ENCODE measurements at places on chromosomes 12 and 14.

DNA sequence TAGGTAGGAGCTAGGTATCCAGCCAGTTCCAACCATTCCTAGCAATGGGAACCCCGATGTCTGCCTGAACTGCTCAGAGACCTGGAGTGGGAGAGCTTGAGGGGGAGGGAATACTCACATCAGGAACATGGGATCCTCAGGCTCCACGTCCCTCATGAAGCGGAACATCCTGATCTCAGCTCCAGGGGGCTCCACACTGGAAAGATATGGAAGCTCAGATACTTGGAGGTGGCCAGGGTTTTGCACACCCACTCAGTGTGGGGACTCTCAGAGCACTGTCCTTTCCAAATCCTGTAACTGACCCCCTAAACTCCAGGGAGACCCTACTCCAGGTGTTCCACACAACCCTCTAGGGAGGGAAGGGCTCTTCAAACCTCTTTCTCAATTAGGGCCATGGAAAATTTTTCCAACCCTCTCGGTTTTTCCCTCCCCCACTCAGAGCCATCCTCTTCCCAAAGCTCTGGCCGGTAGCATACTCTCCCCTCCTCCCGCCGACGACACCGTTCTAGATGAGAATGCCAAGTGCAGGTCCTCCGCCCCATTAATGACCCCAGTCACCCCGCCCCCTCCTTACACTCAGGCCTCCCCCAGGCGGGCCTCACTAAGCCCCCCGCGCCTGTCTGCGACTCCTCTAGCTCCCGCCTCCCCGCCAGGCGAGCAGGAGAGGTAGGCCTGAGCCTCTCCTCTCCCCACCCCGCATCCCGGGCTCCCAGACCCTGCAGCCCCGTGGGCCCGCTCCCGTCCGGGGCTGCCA lies 597 bp downstream of the MLF2 start:
- DNase-seq = no peak

DNA sequence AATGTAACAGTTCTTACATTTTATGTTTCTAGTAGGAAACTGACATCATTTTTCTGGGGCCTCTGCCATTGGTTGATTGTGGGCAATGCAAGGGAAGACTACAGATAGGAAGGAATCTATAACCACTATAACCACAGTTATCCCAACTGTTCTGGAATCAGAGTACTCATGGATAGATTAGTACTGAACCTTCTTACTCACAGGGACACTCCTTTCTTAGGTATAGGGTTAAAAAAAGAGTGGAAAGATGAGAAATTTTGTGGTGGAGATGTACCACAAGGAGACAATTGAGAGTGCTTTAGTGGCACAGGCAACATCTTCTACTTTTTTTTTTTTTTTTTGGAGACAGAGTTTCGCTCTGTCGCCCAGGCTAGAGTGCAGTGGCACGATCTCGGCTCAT lies 21.0 kb downstream of the TMEM116 start:
- no peak for DNase-seq

DNA sequence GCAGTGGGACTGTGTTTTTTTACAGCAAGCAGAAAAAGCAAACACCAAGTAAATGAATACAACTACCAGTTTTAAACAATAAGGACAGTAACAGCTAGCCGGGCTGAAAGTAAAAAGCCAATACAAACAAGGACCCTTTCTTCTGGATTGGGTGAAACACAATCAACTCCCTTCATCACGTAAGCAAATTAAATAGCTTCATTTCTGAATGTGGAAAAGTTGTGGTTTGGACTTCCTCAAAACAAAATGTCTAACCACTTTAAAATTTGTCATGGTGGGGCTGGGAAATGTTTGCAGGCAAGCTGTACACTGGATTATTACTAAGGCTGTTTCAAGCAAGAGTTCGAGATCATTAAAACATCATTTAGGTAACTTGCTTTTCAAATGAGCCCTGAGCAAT lies 47.4 kb downstream of the TCHP start:
- no peak for DNase-seq

DNA sequence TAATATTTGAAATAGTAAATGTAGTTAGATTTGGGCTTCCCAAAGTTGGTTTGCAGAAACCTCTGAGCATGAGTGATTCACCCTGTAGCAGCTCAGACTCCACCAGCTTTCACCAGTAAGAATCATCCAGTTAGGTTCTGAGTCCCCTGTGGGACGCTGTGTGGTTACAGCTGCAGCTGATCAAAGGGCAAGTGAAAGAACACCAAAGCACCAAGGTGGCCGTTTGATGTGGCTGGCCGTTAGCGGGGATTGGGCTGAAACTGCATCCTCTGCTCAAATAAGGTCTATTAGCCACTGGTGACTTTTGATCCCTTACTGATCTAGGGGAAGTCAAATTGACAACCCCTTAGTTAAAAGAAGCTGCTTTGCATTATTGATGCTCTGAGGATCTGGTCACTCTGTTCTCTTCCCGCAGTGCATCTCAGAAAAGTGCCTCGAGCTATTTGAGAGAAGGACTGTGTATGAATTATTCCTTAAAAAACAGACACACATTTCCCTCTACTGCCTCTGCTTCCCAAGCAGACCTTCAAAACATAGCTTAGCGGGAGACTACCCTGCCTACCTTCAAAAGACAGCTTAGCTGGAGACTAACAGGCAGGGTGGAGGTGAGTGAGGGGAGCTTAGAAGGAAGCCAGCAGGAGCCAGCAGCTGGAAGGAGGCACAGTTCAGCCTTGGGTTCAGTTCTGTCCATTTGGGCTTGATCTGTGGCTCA lies 3.7 kb downstream of the ABHD12B start:
- no peak for DNase-seq

DNA sequence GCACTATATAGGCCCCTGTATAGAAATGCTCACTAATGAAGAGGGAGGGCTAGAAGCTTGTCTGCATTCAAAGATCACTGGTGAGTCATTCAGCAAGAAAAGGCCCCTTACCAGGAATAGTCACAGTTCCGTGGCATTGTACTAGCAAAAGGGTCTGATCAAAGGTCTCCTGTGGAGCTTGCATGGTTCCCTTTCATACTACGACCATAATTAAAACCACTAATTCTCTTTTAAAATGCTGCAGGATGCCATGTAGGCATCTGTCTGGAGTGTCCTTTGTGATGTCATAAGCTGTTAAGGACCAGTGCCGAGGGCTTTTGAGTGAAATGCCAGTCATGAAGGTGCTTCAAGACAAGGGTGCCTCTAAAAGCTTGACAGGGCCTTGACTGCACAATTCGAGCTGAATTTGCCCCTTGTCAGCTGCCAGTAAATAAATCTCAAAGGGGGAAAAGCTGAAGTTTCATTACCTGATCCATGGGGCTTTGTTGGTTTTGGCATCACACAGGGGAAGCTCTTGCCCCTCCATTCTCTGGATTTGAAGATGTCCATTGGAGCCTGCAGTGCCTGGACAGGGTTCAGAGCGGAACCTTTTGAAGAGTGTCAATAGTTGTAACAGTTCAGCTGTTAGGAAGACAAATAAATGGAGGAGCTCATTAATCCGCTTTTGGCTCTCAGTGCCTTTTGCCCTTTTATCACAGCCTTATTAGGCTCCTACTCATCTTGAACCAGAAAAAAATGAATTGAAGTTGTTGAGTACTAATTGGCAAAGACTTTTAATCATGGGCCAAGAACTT lies 69.1 kb downstream of the TMEM260 start:
- DNase-seq = no peak

GRCh38 chr14:92677087-92677668 lies 71.2 kb downstream of the LGMN start:
- no peak for DNase-seq

GRCh38 chr14:70183991-70184390 lies 4.8 kb downstream of the SLC8A3 start:
- no peak for DNase-seq

DNA sequence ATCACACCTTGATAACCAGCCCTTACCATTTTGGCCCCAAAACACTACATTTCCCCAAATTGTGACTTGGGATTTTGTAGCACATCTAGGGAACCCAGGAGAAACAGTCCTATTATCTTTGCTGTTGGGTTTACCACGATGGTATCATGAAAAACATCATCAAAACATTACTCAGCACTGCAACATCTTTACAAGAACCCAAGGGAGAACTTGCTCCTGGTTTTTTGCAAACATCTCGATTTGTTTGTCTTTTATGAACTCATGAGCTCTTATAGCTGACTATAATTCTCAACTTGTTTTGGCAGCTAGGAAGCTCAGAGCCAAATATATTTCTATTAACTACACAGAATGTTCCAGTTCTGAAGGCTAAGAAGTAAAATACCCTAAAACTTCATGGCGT lies 65.7 kb downstream of the TBX5 start:
- DNase-seq = no peak

- no peak for DNase-seq
These were observed 1.6 kb downstream of the PYM1 start for GRCh38 chr12:55925870-55926737.

- no peak for DNase-seq
These were observed 156.8 kb upstream of the ALG10B start for GRCh38 chr12:38159591-38160317.

DNA sequence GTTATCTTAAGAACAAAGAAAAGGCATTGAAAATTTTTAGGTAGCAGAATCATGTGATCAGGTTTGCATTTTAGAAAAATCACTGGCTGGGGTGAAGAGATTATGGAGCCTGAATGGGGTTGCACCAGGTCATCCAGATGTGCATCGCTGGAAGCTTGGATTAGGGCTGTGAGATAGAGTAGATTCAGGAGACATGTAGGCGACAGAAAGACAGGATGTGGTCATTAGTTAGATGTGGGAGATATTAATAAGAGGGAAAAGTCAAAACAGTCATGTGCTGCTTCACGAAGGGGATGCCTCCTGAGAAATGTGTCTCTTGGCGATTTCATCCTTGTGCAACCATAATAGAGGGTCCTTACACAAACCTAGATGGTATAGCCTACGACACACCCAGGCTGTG lies 25.1 kb downstream of the TEAD4 start:
- no peak for DNase-seq

- DNase-seq = peak; percentile 29
These were observed 790 bp downstream of the GTF2A1 start for GRCh38 chr14:81219759-81220579.

- DNase-seq = no peak
These were observed 322.2 kb upstream of the DIO3 start for GRCh38 chr14:101239065-101239464.

DNA sequence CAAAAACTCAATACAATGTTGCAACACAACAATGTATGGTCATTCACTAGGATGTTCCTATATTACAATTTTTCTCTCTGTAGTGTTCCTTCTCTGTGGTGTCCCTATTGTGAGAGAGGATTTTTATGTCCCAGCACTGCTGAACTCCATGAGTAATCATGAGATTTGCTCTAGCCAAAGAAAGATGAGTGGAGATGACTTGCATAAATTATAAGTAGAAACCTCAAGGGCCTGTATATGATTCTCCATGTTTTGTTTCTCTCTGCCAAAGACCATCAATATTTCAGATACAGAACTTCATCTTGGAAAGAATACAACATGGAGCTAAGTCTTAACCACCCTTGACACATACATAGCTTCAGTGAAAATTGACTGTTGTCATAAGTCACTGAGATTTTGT lies 579.1 kb downstream of the TMTC2 start:
- DNase-seq = no peak

DNA sequence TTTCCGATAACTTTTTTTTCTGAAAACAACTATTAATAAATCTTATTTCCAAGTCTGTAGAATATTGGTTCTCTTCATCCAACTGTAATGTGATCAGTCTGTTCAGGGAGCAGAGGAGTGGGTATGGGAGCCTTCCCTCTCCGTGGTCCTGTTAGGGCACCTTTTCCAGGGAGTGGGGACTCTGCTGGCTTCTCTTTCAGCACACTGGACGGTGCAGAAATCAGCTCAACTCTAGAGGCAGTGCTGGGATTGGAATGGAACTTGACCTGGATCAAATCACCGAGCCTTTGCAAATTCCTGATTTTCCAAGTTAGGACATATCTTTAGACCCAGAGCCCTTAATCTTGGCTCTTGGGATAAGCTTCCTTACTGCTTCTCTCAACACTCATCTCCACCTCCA lies 630.4 kb downstream of the DIO2 start:
- DNase-seq = no peak

- DNase-seq = no peak
These were observed 103.8 kb downstream of the OSBPL8 start for GRCh38 chr12:76455582-76456345.

GRCh38 chr12:1798641-1799020 lies 21.7 kb upstream of the LRTM2 start:
- DNase-seq = no peak

- no peak for DNase-seq
These were observed 27.3 kb upstream of the ST8SIA1 start for GRCh38 chr12:22361785-22362184.

- no peak for DNase-seq
These were observed 624 bp downstream of the RIN3 start for GRCh38 chr14:92513966-92514843.

DNA sequence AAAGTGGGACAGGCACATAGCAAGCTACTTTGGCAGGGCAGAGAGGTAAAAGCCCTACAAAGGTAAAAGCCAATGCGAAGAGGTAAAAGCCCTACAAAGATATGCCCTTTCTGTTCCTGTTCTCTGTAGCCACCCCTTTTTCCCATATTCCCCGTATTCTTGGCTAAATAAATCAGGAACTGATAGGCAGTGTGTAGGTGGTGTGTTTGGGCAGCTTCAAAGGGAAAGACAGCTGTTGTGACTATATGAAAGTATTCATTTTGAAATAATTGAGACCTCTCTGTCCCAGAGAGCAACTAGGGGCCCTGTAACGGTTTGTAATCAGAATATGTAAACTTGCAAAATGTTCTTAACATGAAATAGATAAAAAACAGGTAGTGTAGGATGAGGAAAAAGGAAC lies 11.3 kb upstream of the SLC41A2 start:
- DNase-seq = no peak

DNA sequence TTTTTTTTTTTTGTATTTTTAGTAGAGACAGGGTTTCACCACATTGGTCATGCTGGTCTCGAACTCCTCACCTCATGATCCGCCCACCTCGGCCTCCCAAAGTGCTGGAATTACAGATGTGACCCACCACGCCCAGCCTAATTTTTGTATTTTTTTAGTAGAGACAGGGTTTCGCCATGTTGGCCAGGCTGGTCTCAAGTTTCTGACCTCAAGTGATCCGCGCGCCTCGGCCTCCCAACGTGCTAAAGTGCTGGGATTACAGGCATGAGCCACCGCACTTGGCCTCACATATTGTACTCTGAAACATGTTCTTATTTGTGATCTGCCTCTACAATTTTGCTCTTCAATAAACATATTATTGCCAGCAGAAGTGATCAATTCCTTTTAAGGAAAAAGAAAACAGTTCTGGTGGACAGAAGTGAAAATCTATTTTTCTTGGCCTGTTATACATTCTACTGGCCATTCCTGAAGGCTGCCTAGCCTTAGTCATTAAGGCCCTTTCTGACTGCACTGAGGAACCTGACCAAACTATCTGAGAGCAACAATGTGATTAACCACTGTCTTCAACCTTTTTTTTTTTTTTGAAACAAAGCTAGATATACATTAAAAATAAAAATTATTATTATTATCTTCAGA lies 36.1 kb downstream of the SNX6 start:
- no peak for DNase-seq

DNA sequence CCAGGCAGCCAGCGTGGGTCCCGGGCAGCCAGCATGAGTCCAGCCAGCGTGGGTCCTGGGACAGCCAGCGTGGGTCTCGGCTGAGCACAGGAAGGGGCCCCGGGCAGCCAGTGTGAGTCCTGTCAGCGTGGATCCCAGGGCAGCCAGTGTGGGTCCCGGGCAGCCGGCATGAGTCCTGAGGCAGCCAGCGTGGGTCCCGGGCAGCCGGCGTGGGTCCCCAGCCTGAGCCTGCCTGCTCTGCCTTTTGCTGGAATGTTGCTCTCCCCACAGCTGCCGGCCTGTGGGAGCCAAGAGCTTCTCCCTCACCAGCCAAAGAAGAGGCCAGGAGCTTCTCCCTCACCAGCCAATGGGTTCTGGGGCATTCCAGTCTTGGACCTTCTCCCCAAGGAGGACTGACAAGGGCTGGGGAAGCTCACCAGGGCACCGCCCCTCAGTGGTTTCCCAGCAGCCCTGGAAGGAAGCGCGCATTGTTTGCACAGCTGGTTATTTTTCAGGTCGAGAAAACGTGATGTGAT lies 15.0 kb upstream of the RFLNA start:
- no peak for DNase-seq
